Pulmonary artery endothelial cell (primary cell): ENCODE measurements at places on chromosomes 6 and 20. TPM values are rescaled to one million over a fixed set of nuclear protein-coding genes. Genes with fewer than 3 reads are reported as not detected.

Gene STMND1
- not detected in 2 replicates for total RNA-seq

- no peak for DNase-seq
These were observed 55.5 kb upstream of the BCLAF1 start for GRCh38 chr6:136345145-136345544.

DNA sequence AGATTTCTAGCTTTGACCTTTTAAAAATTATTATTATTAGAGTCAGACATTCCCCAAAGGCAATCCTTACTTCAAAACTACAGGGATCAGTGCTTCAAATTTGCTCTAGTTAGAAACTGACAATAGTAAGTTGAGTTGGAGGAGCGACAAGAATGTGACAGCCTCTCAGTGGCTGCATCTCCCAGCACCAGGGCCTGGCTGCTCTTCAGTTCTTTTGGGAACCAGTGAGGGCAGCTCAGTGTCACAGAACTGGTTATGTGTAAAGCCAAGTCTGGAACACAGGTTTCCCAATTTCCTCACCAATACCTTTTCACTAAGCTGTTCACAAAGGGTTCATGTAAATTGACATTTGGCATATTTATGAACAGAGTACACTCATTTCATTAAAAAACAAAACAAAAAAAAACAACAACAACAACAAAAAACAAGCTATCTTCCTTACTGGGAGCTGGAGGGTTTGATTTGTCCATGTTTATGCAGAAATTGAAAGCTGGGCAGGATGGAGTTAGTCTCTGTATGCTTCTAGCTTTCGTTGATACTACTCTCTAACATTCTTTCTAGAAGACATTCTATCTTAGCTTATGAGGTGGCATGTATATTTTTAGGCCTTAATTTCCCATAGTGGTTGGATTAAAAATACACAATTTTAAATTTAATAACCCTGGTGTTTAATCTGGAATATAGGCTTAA, 95.0 kb downstream of the SAMD5 start:
- DNase-seq: no peak

Gene CCN6
- 0.07 TPM in 1 of 2 replicates, not detected in the other for total RNA-seq

- no peak for DNase-seq
These were observed 76.1 kb upstream of the HSF2 start for GRCh38 chr6:122323361-122323760.

- no peak for DNase-seq
These were observed 4.9 kb upstream of the HNF4A start for GRCh38 chr20:44350567-44350966.
